ENCODE measurements at places on chromosomes 11 and 22.

DNA sequence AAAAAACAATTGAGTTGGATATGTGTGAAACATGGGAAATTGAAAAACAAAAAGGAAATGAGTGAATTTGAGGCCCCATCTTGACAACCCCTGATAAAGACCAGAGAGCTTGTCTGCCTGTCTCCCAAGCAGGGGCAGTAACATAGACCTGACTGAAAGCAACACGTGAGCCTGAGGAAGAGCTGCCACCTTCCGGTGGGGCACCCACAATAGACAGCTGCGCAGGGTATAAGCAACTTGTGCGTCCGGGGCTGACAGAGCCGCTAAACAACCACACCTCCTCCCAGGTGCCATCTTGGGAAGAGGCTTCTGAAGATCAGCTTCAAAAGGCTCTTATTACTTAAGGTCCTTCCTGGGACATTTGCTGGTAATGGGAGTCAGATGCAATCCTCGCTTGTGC, 166.8 kb downstream of the NTM start:
- DNase-seq: no peak

- DNase-seq: peak; percentile 39
Measured at GRCh38 chr11:93005239-93005638, 35.8 kb downstream of the MTNR1B start.

GRCh38 chr11:7581021-7581590, 67.3 kb downstream of the PPFIBP2 start:
- no peak for DNase-seq

DNA sequence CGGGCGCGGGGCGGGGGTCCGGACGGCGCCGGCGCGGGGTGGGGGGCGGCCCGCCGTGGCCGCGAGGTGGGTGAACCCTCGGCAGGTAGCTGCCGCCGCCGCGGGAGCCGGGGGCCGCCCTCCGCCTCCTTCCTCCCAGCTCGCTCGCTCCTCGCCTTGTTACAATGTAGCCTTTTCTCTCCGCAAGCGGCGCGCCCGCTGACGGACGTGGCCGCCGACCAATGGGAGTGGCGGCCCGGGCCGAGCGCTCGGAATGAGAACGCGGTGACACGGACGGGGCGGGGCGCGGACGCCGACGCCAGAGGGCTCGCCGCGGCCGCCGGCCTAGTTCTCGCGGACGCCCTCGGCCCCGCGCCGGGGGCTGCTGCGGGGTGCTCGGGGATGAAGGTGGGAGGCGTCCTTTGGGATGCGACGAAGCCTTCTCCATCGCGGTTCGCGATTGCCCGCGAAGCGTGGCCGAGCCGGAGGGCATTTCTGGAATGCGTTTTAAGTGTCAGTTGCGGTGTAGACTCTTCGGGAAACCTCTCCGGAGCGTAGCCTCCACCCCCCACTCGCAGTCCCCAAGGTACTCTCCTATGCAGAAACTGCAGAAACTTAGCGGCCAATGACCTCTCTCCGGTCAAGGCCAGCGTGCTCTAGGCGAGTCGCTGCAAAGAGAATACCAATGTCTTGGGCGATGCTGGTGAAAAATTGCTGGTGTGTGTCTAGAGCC, 734 bp downstream of the PRDM11 start:
- DNase-seq: peak; percentile 99

DNA sequence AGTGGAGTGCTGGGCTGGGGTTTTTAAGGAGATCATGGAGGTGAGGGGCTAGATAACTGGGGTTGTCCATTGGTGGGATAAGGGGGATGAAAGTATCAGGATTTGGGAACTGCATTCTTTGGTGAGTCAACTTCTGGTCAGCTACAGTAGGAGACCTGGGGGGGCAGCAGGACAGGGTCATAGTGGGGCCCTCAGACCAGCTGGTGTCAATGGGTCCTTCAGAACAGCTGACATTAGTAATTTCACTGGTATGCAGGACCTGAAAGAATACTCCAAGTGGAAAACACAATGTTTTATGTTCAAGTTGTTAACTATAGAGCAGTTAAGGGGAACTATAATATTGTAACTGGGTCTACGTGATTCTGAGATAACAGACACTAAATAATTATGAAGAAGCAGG, 2.8 kb upstream of the TTC12 start:
- DNase-seq: no peak

DNA sequence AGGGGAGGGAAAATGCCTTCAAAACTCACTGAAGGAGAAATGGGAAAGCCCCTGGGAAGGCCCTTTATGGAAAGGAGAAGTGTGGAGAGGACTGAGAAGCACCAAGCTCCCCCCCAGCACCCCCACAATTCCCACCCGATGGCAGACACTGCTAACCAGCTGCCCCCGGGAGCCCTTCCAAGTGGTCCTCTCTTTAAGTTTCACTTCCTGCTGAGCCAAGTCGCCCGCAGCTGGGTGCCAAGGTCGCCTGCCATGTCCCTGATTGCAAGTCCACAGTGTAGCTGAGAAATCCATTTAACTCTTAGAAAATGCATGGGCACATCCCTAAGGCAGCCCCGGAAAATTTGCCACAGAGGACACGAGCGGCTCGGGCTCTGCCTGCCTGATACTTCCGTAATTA, 68.2 kb downstream of the GALNT18 start:
- no peak for DNase-seq

DNA sequence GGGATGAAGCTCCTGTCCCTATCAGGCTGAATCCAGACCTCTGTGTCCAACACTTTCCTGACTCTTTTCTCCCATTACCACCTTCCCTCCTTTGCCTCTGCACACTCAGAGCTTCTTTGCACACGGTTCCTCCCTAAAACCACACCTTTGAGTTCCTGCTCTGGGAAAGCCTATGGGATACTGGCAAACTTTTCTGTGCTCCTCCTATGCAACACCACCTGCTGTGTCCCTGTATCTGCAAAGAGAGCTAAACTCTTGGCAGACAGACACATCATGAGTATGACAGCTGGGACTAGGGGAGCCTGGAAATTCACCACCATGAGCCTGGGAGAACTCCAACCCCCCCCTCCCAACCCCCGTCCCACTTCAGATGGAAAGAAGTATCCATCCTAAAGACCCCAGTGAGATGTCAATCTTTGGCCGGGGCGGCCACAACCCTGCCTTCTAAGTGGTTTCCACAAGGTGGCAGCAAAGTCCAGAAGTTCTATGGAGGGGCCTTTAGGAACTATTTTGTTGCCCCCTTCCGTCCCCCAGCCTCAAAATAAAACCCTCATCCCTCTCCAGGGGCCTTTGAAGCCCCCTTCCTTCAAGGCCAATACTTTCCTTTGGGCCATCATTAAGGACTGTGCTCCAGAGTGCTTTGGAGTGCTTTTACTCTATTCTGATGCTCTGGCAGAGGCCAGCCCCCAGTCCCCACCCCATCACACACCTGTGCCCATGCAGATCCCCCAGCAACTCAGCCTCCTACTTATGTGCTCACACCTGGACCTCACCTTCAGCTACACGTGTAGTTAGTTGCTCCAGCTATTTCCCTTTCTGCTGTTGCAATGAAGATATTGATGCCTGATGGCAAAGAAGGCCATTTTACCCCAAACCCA, 19.4 kb downstream of the HTR3A start:
- DNase-seq: peak; percentile 43

GRCh38 chr11:113808931-113809330, 29.3 kb downstream of the CLDN25 start:
- DNase-seq: no peak

DNA sequence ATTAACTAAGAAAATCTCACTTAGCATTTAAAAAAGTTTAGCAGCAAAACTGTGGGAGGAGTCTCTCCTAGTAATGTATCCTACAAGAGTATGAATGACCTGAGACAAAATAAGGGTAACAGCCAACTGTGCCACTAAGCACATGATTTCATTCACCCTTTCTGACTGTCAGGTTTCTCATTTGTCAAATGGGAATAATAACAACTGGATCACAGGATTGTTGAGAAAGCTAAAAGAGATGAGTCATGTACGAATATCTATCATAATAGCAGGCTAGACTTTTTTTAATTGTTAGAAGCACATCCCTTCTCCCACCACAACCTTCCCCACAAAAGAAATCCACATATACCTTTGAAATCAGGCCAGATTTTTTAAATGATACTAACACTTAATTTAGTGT, 39.5 kb downstream of the MTMR2 start:
- no peak for DNase-seq

- DNase-seq: no peak
Measured at GRCh38 chr11:71236836-71237475, 15.4 kb downstream of the SHANK2 start.

- no peak for DNase-seq
Measured at GRCh38 chr11:2385156-2386151, 8.3 kb downstream of the CD81 start.

DNA sequence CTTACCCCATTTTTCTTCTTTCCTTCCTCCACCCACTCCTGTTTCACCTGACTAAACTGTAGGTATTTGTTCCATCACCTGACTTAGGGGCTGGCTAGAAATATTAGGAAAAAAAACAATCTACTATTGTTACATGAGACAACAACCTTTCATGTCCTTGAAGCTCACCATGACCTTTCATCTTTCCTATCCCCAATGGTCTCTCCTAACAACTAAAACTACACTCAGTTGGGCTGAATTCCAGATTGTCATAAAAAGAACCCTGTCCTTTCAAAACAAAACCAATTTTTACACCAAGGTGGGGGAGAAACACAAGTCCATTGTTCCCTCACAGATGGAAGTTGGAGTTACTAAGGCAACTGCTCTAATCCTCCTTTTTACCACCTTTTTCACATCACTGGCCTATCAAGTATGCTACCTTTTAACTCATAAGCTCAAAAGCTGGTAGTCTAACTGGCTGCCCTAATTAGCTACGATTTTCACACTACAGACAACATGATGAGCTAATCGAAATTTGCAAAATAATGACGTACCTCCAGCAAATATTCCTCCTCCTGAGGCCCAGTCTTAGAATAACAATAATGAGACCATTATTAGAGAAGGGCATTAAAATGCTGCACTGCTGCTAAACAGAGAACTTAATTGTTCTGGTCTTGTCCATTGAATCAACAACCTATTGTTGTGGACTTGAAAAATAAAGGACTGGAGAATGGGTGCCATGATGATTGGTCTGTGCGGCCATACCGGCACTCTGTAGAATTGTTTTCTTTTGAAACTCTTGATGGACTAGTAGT, 46.5 kb upstream of the SOX6 start:
- DNase-seq: no peak

GRCh38 chr11:115660030-115660805, 156.0 kb upstream of the CADM1 start:
- DNase-seq: no peak

DNA sequence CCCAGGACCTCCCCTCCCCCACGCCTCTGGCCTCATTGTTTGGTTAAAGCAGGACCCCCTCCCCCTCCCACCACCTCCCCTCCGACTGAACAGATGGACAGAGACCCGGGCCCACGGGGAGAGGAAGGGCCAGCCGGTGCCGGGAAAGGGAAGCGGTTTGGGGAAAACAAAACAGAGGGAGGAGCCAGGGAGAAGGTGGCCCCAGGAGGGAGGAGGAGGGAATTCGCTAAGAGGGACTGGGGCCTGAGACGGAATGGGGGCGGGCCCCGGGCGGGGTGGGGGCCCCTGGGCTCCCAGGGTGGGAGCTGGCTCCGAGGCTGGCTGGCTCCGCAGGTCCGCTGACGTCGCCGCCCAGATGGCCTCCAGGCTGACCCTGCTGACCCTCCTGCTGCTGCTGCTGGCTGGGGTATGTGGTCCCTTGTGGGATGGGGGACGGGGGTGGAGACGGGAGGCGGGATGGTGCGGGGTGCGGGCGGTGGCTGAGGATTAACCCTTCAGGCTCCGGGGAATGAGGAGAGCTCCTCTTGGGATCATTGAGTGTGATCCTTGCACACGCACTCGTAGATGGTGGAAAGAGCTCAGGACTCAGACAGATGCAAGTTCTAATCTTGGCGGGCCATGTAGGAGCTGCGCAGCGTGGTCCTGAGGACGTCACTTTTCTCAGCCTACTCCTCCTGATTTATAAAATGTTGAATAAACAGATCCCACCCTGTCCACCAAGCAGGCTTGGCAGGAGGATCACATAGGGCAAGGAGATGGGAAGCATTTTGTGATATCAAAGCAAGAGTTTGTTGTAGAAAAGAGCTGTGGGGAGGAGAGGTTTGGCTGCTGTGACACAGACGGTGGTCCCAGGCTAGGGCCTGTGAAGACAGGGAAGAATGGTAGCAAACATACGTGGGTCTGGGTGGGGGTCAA, 688 bp downstream of the SERPING1 start:
- peak; percentile 87 for DNase-seq

DNA sequence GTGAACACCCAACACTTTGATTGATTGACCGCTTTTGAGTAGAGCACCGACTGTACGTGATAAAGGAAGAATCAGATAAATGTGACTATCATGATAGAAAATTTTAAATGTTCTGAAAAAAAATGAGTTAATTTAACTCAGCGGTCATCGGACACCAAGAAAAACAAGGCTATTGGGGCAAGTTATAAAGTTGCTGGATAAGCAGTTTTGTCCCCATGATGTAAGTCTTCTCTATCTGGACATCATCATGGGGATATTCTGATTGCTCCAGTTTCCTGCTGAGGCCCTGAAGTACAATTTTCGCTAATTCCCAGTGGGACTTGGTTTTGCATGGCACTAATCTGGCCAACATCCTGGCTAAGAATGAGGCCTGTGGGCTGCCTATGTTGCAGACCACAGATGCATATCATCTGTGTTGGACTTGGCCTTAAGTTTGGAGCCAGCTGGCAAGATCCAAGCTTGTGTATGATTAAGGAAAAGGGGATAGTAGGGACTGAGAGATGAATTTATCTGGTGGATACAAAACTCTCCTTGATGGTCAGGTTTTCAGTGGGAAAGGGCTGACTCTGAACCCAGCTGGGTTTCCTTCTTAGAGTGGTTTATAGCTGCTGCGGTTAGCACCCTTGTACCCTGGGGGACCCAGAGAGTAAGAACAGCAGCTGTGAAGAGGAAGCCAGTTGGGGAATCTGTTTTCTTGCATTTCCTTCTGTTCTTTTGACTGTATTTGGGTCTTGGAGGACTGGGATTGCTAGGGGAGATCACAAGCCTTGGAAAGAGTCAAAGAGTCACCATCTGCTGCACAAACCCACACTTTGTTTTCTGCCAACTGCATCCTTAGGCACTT, 118.3 kb downstream of the SEZ6L start:
- DNase-seq: no peak

- no peak for DNase-seq
Measured at GRCh38 chr11:6214530-6214929, 9.2 kb downstream of the C11orf42 start.

DNA sequence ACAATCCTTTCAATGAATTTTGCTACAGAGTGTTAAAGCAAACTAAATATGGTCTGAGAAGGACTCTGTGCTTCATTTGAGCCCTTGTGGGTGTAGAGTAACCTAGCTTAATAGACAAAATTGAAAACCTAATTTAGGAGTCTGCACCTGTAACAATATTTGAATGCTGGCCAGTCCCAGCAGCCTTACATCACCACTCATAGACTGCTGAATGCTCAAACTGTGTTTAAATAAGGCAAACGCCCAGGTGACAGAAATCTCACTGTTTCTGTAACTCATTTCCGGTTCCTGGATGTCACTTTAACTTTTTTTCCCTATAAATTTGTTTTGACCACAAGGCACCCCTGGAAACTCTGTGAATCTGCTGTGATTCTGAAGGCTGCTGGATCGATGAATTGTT, 45.5 kb upstream of the GLYATL1B start:
- no peak for DNase-seq

DNA sequence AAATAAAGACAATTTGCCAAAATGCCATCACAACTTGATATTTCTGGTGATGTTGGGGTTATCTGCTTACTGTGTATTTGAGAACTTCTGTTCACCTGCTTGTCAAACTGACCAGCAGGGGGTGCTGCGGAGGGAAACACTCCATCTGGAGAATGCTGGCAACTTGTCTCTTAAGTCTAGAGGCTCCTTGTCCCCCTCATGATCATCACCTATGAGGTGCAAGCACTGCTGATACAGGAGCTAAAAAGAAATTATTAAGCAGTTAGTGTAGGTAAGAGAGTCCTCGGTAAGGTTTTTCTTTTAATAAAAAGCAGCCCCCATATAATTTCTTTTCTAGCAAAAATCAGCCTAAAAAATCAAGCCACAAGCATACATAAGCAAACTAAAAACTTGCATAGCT, 32.7 kb upstream of the GLYATL1B start:
- DNase-seq: peak; percentile 21
